Stimulated activated CD8-positive, alpha-beta memory T cell treated with anti-CD3 and anti-CD28 coated beads, Interleukin-15, amount 100 ng/mL, for 4 hours (primary cell): ENCODE measurements at places on chromosomes 13 and 19.

- no peak for DNase-seq
Observed at GRCh38 chr13:30715837-30716236, 19.5 kb upstream of the ALOX5AP start.

GRCh38 chr19:31491242-31491641 lies 142.0 kb upstream of the TSHZ3 start:
- no peak for DNase-seq

- DNase-seq = no peak
Observed at GRCh38 chr13:100675661-100676129, 1.1 kb upstream of the TMTC4 start.

DNA sequence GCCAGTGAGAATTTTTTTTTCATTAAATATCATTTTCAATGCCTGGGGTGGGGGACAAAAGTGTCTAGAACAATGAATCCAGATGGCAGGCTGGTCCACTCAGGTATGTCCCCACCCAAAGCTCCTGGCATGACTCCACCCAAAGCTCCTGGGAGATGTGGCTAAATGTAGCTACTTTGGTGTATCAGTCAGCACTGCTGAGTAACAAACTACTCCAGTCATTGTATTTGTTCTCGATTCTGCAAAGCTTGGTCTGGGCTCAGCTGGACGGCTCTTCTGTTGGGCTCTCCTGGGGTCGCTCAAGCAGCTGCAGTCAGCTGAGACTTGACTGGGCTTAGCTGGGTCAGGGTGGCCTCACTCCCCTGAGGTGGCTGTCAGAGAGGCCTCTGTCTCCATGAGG lies 48.5 kb downstream of the CELF5 start:
- DNase-seq = no peak

GRCh38 chr13:91045351-91046034 lies 302.0 kb upstream of the MIR17HG start:
- no peak for DNase-seq

- no peak for DNase-seq
Observed at GRCh38 chr13:81246556-81246955, 905.6 kb upstream of the SPRY2 start.
